ENCODE measurements at places on chromosomes 16 and 17.

DNA sequence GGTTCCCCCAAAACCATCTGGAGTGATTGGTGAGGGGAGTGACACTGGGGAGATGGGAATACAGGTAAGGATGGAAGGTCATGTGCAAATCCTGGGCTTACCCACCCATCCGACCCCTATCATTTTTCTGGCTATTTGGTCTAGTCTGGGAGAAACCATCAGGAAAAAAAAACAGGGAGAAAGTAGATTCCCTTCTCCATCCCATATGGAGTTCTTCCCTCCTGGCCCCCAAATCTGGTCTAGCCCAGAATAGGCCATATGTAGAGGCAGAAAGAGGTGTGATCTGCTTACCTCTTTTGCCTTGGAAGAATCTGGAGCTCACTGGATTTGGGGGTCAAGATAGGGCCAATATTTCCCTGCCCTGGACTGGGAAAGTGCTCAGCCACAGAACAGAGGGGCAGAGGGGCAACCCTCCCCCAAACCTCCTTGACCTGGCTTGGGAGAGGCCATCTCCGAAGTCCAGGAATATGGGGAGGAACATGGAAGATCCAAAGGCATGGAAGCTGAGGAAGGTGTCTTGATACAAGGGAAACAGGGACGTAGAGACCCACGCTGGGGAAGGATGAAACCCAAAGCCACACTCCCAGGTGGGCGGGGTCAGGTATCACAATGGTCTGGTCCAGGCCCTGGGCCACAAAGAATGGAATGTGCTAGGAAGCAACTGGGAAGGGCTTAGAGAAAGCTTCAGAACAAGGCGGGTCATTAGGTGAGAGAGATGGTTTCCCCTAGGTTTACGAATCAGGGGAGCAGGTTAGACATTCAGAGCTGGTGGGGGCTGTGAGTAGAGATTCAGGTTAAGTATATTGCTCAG lies 16.2 kb downstream of the CHRNB1 start:
- no peak for DNase-seq

DNA sequence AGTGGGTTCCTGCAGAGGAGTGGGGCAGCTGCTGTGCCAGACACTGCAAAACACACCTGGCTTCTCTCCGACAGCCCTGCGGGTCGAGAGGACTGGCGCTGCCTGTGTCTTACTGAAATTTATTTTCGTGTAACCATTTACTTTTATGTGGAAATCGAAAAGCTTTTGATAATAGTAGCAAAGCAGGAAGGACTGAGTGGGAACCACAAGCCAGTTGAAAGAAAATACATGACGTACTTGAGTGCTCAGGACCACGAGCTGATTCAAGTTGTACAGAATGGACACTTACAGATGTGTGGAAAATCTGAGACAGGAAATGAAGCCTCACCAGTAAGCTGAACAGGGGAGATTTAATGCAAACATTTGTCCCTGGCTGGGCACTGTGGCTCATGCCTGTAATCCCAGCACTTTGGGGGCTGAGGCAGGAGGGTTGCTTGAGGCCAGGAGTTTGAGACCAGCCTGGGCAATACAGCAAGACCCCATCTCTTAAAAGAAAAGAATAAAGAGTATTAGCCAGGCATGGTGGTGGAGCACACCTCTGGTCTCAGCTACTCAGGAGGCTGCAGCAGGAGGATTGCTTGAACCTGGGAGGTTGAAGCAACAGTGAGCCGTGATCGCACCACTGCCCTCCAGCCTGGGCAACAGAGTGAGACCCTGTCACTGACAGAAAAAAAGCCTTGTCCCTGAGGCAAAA lies 11.3 kb upstream of the RPL13 start:
- no peak for DNase-seq

DNA sequence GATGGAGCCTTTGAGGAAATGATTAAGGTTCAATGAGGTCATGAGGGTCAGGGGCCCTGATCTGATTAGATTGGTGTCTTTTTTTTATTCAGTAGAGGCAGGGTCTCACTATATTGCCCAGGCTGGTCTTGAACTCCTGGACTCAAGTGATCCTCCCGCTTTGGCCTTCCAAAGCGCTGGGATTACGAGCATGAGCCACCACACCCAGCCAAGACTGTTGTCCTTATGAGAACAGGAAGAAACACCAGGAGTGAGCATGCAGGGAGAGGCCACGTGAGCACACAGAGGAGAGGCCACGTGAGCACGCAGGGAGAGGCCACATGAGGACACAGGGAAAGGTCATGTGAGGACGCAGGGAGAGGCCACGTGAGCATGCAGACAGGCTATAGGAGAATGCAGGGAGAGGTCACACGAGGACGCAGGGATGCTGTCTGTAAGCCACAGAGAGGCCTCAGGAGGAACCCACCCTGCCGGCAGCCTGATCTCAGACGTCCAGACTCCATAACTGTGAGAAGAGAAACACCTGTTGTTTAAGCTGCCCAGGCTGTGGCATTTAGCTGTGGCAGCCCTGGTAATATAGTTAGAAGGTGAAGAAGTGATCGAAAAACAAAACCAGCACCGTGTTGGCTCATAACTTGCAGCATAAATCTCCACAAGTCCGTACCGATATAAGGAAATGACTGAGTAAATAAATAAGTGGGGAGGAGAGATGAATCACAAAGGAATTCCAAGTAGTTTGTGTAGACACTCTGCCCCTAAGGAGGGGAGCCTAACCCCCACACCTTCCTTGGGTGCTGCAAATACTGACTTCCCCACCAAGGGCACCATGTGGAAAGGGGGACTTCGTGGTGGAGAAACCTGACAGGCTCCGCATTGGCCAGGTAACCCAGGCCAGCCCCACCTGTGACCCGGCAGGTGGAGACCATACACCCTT lies 14.6 kb upstream of the CSNK1D start:
- DNase-seq = no peak

- DNase-seq = peak; percentile 52
These were observed 10.3 kb downstream of the HIC1 start for GRCh38 chr17:2064980-2065785.

DNA sequence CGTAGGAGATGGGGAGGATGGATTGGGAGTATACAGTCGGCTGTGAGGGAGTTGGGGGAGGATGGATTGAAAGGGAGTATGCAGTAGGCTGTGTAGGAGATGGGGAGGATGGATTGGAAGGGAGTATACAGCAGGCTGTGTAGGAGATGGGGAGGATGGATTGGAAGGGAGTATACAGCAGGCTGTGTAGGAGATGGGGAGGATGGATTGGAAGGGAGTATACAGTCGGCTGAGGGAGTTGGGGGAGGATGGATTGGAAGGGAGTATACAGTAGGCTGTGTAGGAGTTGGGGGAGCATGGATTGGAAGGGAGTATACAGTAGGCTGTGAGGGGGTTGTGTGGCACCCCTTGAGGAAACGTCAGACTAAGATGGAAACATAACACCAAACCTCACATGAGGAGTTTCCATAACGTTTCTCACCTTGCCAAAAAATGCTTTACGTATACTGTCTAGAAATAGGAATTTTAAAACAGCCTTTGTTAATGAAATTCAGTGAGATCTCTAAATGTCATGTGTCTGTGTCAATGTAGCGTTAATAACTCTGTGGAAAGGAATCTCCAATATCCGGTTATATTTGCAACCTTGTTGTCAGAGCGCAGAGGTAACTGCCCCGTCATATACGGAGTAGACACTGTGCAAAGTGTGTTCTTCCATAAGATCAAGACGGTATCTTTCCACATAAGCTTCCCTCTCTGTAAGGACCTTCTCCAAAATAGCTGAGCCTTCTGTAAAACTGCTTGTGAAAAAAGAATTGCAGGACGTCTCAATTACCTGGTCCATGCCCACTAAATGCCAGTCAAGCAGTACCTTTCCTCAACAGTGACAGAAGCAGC lies 6.3 kb upstream of the VPS53 start:
- DNase-seq = no peak

DNA sequence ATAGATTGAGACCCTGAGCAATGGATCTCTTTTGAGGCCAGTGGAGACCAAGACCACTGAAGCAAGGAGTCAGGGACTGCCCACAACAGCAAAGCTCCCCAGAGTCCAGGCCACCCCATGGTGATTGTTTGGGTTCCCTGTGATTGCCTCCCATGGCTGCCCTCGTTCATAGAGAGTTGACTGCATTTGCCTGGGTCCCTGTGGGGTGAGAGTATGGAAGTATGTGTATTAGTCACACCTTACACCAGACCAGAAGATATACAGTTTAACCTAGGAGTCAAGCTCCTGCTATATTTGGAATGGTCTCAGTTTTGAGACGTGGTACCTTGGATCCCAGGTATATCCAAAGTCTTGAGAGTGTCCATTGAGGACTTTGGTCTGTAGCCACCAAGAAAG lies 20.2 kb downstream of the HLF start:
- no peak for DNase-seq

Data from inflammatory macrophage treated with lipopolysaccharide for 1 hour (primary cell).